ENCODE measurements at places on chromosomes 7 and 10.

DNA sequence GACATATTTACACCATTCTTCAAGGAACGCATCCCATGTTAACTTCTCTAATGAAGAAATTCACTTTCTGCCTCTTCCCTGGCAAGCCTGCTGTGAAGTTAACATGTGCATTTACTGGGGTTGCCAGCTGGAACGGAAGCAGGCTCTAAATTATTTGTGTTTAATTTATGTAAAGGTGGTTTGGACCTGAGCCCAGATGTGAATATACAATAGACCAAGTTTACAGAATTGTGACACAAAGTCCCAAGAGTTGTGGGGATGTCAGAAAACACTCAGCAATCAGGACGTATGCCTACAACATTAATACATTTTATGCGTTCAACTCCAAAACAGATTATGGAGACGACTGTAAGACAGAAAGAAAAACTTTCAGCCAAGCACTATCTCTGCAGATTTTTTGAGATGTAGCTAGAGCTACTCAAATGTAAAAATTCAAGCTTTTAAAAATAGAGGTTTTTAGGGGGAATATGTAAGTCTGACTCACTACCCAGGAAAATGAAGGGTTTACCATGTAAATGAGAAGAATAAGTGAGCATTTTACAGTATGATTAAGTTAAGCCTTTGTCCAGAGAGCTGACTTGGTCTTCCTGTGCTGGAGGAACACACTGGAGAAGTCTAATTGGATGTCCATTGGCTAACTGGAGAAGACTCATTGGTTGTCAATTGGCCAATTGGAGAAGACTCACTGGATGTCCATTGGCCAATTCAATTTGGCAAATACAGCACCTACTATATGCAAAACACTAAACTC lies 19.5 kb downstream of the NRP1 start:
- no peak for DNase-seq

DNA sequence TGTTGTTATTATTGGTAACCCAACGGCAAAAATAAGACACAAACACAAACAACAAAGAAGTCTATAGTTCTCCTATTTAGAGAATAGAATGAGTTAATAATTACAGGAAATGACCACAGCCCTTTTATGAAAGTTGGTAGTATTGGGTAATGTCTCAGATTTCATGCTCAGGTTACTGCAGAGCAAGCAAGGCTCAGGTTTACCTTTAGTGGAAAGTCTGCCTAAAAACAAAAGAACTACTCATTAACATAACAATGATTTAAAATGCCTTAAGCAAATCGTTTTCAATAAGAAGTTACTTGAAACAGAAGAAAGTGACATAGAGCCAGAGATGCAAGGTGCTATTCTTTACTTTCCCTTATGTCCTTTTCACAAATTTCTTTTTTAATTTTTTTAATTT lies 441.2 kb downstream of the PLXDC2 start:
- no peak for DNase-seq

GRCh38 chr10:98316661-98317060 lies 48.7 kb upstream of the LOXL4 start:
- no peak for DNase-seq

- DNase-seq, result no peak
These were observed 2.9 kb downstream of the ELMO1 start for GRCh38 chr7:37445790-37446189.

DNA sequence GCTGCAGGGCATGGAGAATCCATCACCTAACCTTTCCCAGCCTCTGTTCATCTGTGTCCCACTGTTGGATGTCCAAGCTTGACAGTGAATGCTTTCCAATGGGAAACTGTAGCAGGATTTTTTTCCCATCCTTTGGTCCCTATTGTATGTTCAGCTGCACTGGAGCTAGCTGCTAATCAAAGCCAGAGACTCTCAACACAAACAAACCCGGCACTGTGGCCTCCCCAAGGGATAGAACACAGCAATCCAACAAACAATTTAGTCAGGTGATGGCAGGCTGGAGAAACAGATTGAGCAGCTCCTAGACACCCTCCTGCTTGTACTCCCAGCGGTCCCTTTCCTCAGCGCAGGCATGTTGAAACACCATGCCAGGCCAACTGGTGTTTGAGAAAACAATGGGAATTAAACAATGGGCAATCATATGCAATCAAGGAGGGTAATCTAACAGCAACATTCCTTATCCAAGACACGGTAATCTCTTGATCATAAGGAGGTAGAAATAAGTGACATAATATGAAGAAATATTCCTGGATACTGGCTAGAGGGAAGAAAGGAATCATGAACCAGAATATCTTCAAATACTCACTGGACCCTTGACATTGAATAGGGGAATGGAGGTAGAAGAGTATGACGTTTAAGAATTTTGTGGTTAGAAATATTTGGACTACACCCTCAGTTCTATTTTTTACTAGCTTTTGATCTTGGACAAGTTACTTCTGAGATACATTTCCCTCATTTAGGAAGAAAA lies 15.0 kb downstream of the PTN start:
- no peak for DNase-seq

GRCh38 chr10:79148452-79149344 lies 79.9 kb downstream of the ZMIZ1 start:
- DNase-seq, result peak; percentile 90

DNA sequence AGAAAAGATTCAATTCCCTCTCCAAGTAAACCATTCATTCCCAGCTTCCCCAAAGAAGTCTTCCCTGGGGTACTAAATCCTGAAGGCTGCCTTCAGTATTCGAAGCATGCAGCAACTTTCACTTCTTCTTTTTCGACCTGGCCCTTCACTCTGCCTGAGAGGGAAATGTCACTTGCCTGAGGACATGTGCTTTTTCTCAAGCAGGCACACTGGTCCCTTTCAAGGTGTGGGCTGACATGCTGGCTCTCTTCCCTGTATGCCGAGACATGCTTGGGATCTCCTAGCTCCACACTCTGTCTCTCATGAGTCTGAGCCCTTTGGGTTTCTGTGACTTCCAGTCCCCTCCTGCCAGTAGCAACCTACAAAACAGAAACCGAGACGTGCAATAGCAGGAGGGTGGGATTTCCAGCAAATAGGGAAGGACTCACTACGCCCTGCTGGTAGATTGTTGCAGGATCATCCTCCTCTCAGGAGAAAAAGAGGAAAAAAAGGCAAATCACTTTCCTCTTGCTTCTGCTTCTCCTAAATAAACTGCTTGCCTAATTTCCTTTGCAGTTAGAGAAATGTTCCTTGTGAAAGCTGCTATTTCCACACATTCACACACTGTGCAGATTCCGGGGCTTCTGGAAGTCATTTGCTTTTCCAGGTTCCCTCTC lies 33.5 kb downstream of the FIGNL1 start:
- DNase-seq, result no peak

- DNase-seq, result no peak
These were observed 37.9 kb downstream of the ZC3HC1 start for GRCh38 chr7:130013241-130013640.

DNA sequence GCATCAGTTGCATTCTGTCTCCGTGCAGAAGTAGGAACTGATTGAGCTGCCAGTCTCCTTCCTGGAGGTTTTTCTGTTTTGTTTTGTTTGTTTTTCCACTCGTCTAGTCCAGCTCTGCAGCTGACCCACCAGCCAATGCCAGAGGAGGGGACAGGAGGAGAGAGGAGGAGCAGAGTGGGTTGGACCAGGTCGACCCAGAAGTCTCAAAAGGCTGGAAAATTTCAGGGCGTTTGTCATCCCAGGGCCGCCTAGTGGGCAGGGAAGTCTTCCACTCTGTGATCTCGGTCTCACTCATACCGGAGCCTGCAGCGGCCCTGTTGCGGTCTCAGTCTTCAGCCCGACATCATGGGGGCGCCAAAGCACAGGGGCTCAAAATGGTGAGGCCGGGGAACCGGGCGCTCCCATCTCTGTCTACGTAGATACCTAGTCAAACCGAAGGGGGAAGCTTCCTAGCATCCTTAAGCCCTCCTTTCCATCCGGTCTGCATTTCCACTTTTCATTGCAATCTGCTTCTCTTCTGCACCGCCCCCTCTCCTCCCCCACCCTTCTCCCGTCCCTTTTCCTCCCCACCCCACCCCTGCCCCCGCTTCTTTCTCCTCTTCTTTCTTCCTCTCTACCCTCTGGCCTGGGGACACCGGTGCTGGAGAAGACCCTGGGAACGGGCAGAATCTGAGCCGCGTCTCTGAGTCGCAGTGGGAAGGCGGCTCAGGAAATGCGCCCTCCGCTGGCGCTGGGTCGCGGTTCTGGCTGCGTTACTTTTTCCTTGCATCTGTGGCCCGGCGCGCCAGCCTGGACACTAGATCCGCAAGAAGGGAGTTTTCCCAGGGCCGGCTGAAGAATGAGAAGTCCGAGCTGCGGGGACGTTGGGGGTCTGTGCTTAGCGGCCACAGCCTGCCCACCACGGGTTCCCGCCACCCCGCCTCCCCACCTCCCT lies 16.2 kb upstream of the PAX2 start:
- peak; percentile 45 for DNase-seq

GRCh38 chr7:135683609-135684008 lies 21.3 kb downstream of the STMP1 start:
- DNase-seq, result no peak

Data from adrenal gland (tissue), 19 donors.